IPS DF 19.7 (cell line): ENCODE measurements at places on chromosomes 12 and 14.

DNA sequence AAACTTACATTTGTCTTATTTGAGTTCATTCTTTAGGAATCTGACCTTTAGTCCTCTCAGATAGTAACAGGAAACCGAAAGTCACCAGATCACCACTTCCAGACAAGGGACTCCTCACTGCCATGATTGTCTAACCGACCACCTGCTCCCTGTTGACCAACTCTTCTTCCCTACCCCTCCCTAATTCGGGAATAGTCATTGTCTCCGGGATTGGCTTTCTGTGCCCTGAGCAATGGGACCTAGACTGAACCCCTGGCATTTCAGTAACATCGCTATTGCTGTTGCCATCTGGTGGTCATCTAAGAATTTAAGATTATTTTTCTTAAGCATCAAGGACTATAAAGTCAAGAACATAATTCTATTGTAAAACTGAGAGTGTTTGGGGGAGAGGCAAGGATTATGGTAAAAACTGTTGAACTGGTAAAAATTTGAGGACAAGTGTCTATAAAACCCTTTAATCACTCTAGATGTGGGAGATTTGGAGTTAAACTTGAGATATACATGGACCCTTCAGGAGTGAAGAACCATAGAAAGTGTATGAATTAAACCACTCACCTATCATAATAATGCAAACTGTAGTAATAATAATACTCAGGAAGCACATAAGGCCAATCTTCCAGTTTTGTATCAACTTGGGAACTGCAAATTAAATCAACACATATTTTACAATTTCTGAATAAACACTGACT is 6.3 kb downstream of the CLEC2A start:
- peak; percentile 52 for DNase-seq

DNA sequence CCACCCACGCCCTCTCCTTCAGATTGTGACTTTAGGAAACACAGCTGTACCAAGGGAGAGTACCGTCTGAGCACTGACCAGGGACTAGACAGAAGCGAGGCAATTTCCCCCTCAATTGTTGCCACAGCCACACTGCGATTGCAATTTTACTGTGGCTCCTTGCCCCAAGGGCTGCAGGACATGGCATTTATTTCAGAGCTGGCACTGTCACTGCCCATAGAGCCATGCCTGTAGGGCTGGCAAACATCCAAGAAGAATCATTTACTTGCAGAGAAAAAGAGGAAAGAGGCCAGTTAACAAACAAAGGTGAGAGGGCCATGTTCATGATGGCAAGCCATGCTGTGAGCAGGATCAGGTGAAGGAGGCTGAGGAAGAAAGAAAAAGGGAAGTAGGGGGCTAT is 129.6 kb downstream of the EMP1 start:
- no peak for DNase-seq

DNA sequence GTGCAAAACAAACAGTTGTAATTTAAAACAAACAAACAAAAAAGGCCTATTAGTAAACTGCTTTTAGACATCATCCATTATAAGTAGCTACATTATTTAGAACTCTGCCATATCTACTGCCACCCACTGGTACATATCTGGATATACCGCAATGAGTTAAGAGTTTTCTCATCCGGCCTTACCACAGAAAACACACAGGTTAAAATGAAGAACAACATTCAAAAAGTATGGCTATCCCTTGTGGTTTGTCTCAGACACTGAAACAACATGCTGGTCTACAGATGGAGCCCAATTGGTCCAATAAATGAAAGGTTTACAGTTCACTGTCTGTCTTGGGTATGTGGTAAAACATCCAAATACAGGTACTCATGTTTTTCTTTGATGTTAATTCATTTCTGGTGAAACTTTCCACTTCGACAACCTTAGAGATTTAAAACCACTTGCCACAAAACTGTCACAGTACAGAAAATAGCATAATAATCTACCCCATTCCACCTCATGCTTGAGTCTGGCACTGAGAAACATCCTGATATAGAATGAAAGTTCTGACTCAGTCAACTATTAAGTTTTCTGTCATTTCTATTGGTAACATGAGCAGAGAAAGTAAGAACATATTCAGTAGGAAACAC is 354.3 kb downstream of the CEP128 start:
- no peak for DNase-seq

GRCh38 chr12:95006206-95006605 is 2.7 kb upstream of the NDUFA12 start:
- DNase-seq: no peak

GRCh38 chr14:71497645-71498086 is 434.6 kb upstream of the RGS6 start:
- DNase-seq: no peak

DNA sequence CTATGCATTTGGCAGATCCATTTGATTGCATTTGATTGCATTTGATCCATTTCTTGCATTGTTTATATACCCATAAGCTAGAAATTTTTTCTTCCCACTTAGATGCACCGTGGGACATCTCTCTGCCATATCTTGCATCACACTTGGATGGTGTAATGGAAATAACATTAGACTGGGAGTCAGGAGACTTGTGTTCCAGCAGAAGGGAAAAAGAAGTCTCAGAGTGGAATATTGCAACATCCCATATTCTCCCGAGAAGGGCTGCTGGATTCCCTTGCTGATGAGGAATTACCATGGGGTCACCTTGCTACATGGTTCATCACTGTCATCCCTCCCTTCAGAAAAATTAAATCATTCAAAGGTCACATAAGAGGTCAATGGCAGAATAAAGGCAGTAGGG is 78.1 kb downstream of the KSR2 start:
- no peak for DNase-seq

GRCh38 chr14:96047101-96047500 is 7.9 kb downstream of the C14orf132 start:
- DNase-seq: no peak

GRCh38 chr12:570921-571794 is 92.1 kb downstream of the NINJ2 start:
- no peak for DNase-seq

DNA sequence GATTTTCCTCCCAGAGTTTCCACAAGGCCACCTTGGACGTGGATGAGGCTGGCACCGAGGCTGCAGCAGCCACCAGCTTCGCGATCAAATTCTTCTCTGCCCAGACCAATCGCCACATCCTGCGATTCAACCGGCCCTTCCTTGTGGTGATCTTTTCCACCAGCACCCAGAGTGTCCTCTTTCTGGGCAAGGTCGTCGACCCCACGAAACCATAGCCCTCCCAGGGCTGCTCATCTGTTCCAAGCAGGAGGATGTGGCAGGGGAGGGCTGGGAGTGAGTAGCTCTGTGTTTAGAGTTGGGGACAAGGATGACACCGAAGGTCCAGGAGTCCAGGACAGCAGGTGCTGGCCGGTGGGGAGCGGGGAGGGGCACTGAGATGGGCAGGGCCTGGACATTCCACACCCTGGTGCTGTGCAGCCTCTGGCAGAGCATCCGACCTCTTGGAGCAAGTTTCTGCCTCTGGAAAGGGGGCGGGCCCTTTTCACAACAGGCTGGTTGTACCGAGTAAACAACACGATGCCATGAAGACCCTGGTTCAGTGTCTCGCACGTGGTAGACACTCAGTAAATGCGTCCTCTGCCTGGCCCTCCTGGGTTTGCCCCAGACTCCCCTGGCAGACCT is 8.2 kb downstream of the SERPINA4 start:
- no peak for DNase-seq

DNA sequence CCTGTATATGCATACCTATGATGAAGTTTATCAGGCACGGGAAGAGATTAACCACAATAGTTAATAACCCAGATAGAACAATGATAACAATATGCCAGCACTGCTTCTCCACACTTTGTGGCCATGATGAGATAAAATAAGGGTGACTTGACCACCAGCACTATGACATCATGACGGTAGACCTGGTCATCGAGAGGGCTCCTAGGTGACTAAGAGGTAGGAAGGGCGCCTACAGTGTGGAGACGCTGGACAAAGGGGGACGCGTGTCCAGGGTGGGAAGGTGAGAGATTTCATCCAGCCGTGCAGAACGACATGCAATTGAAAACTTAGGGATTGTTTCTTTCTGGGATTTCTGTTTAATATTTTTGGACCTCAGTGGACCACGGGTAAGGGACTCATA is 221.8 kb upstream of the RTL1 start:
- DNase-seq: no peak

DNA sequence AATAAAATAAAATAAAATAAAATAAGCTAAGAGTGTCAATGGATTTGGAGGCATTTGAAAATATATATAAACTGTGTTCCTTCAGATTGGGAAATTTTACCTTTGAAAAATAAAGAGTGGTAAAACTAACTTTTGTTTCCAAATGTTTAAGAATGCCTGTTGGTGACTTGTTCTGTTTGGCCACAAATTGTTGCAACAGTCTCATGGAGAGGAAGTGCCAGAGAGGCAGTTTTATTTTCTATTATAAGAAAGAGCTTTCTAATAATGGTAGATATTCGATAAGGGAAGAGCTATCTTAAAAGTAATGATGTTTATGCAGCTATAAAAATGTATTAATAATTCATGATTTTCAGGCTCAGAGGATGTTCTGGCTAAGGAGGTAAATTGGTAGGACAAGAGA is 68.8 kb upstream of the MDGA2 start:
- DNase-seq: no peak

DNA sequence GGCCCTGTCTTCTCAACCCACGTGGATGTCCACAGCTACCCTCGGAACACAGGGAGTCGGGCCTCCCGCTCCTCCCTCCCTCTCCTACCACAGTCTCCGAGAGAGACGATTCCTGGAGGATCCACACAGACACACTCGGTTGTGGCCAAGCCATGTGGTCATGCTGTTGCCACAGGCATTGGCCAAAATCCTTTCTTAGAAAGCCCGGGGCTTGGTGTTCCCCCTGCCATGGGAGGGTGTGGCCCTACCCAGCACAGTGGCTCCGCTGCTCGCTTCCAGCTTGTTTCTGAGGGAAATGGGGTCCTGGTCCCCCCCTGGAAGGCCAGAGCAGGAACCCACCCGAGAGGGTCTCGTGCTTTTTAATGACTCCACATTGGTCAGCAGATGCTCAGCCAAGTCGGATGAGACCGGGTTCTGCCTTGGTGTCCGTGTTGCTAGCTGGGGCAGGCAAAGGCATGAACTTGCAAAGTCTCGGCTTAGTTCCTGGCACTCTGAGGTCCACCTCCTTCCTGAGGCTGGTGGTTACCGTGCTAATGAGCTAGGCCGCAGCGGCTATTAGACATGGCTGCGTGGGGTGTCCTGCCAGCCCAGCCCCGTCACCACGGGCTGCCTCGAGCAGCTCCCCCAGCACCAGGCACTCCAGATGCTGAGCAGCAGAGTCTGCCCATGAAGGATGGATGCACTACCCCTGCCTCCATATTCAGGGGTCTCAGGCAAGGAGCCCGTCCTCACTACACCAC is 46.8 kb upstream of the MEG3 start:
- DNase-seq: no peak

DNA sequence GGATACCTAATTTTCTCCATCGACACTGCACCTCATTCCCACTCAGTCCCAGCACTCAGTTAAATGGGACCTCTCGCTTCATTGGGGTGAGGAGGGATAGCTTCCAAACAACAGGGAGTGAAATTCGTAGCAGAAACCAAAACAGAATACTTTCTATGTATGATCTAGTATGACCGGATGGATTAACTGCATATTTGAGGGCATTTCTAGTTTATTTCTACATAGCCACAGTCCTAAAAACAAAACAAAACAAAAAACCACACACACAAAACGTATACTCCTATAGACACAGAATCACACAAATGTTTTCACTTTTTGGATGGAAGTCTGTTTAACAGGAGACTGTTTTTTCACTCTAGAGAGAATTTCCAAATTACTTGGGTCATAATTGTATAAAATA is 307.5 kb upstream of the FKBP4 start:
- DNase-seq: no peak

DNA sequence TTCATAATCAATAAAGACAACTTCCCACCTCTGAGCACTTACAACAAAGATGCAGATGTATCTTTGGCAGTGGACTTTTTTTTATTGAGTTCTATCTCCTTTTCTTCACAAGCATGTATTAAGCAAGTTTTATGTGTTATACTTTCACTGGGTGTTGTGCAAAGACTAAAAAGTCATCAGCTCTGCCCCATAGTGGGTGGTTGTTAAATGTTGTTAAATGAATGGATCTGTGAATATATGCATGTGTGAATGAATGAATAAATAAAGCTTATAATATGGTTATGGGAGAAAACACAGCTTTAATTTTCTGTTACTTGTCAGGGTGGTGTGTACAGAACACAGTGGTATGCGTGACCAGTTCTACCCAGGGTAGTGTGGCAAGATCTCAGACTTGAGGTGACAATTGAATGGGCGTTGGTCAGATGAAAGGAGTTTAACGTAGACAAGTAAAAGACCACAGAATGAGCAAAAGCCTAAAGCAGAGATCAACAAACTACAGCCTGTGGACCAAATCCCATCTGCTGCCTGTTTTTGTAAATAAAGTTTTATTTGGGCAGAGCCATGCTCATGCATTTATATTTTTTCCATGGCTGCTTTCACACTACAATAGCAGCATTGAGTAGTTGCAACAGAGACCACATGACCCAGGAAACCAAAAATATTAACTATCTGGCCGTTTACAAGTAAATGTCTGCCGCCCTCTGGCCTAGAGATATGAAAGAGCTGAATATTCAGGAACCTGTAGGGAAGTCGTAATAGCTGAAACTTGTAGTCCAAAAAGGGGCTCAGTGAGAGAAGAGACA is 207.4 kb upstream of the EEA1 start:
- DNase-seq: no peak

DNA sequence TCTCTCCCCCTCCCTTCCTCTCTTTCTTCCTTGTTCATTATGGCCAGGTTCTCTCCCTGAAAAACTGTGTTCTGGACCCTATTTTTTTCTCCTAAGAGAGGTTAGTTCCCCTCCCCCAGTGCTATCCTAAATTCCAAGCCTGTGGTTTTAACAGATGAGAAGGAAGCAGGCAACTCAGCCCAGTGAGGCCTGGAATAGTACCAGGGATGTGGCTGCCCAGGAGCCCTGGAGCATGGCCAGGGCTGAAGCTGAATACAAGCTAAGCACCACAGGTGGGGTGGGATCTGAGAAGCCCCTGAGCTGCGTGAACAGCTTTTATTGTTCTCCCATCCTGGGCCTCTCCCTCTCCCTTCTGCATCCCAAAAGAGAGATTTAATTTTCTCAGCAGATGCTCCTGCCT is 1581.3 kb upstream of the TMEM132C start:
- no peak for DNase-seq

DNA sequence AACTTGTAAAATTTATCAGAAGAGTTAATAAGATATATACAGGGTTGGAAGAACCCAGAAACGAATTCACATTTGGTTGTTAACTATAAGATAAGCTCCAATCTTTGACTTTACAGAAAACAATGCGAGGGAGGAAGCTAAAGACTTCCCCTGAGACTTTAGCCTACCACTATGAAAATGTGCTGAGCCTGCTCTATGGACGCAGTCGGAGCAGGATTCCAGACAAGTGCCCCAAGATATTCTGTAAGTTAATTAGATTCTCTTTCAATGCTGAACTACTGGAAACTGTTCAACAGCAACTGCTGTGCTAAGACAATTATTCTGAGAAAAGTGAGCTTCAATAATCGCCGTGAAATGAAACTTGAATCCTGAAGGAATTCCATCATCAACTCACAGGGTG is 8.3 kb upstream of the LRRC10 start:
- no peak for DNase-seq
